ENCODE measurements at places on chromosomes 12 and 14.

- no peak overlapping the region for H3K4me3 ChIP-seq
- H3K27me3 ChIP-seq: peaks cover 13% of the 10 kb centered on the region
- no peak overlapping the region for H3K27ac ChIP-seq
- no peaks in the 10 kb centered on the region for H3K36me3 ChIP-seq
- peaks cover 3% of the 10 kb centered on the region for H3K4me1 ChIP-seq
- no peak for DNase-seq
Observed at GRCh38 chr14:65107200-65107599, 4.9 kb upstream of the MAX start.

- peaks cover 27% of the 10 kb centered on the region for H3K4me1 ChIP-seq
- H3K4me3 ChIP-seq: no peak overlapping the region
- no peaks in the 10 kb centered on the region for H3K27me3 ChIP-seq
- peak overlapping the region; percentile 75 for H3K27ac ChIP-seq
- DNase-seq: no peak
Observed at GRCh38 chr14:32224737-32225377, 21.8 kb upstream of the RNU6-8 start.

- H3K4me3 ChIP-seq: no peak overlapping the region
- peaks cover 67% of the 10 kb centered on the region for H3K4me1 ChIP-seq
- no peak for DNase-seq
- peak overlapping the region; percentile 57 for H3K27ac ChIP-seq
Observed at GRCh38 chr12:93813972-93814821, 137.0 kb downstream of the CRADD start.

- H3K4me3 ChIP-seq: no peak overlapping the region
- no peak for DNase-seq
- no peaks in the 10 kb centered on the region for H3K27me3 ChIP-seq
- no peak overlapping the region for H3K27ac ChIP-seq
- no peaks in the 10 kb centered on the region for H3K4me1 ChIP-seq
Observed at GRCh38 chr14:54549862-54550261, 17.1 kb upstream of the SAMD4A start.

DNA sequence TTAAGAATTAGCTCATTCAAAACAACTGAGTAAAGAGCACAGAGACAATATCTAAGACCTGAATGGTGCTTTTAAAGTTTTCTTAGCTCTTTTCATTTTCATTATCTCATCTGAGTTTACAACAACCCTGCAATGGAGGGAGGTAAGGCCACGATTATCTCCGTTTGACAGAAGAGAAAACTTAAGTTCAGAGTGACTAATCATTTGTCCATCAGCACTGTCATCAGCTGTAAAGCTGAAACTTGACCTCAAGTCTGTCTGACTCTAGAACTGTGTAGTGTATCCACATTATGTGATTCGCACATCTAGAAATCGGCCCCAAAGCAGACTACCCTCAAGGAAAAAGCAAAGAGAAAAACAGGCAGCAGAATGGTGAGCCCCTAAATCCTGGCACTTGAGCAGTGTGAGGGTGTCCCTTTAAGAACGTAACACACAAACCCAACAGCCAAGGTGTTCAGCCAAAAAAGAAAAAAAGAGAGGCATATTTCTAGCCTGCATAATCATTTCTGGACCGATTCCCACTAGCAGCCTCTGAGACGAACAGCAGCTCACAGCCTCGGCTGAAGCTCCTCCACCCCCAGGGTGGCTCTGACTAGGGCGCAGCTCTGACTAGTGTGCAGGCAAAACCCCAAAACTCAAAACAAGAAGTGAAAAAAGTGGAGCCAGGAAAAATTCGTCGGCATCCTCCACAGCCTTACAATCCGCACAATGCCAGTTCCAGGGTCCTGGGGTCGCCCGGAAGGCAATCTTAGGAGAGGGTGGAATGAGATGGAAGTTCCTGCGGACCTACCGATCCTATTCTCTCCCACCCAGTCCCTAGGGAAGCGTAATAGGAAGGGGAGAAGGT, 1.6 kb downstream of the STXBP6 start:
- peak overlapping the region; percentile 46 for H3K27ac ChIP-seq
- H3K4me3 ChIP-seq: peak overlapping the region; percentile 73
- peaks cover 40% of the 10 kb centered on the region for H3K27me3 ChIP-seq
- H3K4me1 ChIP-seq: peaks cover 21% of the 10 kb centered on the region

GRCh38 chr14:58805605-58806409, 168.0 kb downstream of the DACT1 start:
- peaks cover 6% of the 10 kb centered on the region for H3K27me3 ChIP-seq
- no peak for DNase-seq
- H3K4me1 ChIP-seq: peaks cover 40% of the 10 kb centered on the region

GRCh38 chr14:87878959-87879358, 114.0 kb downstream of the GALC start:
- H3K4me3 ChIP-seq: no peak overlapping the region
- H3K27ac ChIP-seq: no peak overlapping the region
- no peaks in the 10 kb centered on the region for H3K4me1 ChIP-seq
- H3K27me3 ChIP-seq: no peaks in the 10 kb centered on the region
- DNase-seq: no peak

DNA sequence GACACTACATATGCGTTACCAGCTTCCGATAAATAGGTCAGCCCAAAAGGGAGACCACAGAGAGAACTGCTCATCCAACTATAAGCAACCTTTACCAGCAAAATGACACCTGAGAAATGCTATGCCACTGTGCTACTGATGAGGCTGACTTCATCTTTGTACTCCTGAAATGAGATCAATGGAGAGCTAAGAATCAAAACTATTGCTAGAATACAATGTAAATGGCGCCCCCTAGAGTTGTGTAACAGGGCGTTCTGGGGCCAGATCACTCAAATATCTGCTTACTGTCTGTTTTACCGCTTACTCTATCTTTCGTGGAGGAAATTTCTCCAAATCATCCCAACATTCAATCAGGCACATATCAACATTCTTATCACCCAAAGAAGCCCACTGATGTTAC, 4.6 kb downstream of the ZNF384 start:
- H3K36me3 ChIP-seq: peaks cover 7% of the 10 kb centered on the region
- H3K27me3 ChIP-seq: no peaks in the 10 kb centered on the region
- peaks cover 27% of the 10 kb centered on the region for H3K4me1 ChIP-seq
- H3K4me3 ChIP-seq: no peak overlapping the region
- H3K27ac ChIP-seq: no peak overlapping the region

GRCh38 chr12:16392846-16393535, 45.5 kb downstream of the MGST1 start:
- H3K4me1 ChIP-seq: no peaks in the 10 kb centered on the region
- no peak overlapping the region for H3K4me3 ChIP-seq
- no peak overlapping the region for H3K27ac ChIP-seq
- H3K36me3 ChIP-seq: no peaks in the 10 kb centered on the region
- no peaks in the 10 kb centered on the region for H3K27me3 ChIP-seq
- no peak for DNase-seq

GRCh38 chr12:64679487-64680001, 69.2 kb downstream of the RASSF3 start:
- peak; percentile 88 for DNase-seq
- H3K4me1 ChIP-seq: peaks cover 63% of the 10 kb centered on the region
- peaks cover 4% of the 10 kb centered on the region for H3K36me3 ChIP-seq
- no peaks in the 10 kb centered on the region for H3K27me3 ChIP-seq

DNA sequence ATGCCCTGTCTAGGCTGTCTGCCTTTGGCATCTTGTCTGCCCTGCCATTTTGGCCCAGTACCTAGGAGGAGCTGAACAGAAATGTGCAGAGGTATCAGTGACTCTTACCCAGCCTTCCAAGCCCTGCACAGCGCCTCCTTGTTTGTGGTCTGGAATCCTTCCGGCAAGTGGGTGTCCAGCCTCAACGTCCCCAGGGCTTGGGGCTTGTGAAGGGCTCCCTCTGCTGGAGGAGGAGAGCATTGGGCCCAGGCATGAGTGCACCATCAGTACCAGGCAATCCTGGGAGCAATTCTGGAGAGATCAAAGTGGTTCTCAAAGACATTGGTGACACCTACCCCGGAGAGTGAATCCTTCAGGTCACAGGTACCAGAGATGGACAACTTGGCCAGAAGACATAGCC, 2.4 kb upstream of the TCL1B start:
- peaks cover 3% of the 10 kb centered on the region for H3K4me1 ChIP-seq
- H3K27me3 ChIP-seq: peaks cover 4% of the 10 kb centered on the region
- DNase-seq: no peak
- H3K27ac ChIP-seq: no peak overlapping the region

DNA sequence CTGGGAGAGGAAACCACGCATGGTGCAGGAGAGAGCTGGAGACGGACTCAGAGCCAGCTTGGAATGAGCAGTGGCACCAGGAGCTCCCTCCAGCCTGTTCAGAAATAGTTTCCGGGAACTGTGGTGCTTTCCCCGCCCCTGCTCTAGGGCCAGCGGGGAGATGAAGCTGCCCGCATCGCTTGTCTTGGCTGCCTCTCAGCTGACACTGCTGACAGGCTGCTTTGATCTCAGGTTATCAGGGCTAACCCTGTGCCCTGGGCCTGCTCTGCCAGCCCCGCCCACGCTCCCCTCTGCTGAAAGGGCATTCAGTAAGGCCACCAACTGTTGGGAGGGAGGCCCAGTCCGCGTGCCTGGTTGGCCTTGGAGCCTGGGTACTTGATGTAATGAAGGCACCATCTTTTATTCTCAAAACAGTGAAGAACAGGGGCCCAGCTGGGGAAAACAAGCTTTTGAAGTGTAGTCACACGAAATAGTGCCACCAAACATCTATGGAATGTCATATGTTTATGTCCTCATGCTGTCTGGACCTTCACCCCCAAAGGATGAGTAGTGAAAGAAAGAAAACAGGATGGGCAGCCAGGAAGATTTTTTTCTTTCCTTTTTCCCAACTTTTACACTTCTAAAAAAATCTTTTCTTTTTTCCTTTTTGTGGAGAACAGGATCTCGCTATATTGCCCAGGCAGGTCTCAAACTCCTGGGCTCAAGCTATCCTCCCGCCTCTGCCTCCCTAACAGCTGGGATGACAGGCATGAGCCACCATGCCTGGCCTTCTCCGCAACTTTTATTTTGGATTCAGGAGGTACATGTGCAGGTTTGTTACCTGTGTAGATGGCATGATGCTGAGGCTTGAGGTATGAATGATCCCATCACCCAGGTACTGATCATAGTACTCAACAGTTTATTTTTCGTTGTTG, 115.9 kb upstream of the TBX3 start:
- H3K36me3 ChIP-seq: no peaks in the 10 kb centered on the region
- H3K27me3 ChIP-seq: no peaks in the 10 kb centered on the region
- DNase-seq: no peak
- no peak overlapping the region for H3K4me3 ChIP-seq
- H3K27ac ChIP-seq: no peak overlapping the region

DNA sequence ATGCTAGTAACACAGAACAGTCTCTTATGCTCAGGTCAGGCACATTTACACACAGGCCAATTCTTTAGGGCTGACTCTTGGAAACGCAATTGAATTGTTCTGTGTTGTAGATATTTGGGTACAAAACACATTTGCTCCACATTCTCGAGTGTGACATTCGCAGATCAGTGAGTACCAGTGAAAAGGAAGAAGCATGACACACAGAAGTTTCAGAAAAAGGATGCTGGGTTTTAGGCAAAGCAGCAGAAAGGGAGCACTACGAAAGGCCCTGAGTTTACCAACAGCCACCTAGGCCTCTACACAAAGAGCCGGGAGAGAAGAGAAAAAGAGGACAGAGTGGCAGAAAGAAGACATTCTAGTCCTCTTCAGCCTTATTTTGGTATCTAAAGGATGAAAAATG, 254.4 kb upstream of the BTG1 start:
- peaks cover 12% of the 10 kb centered on the region for H3K4me1 ChIP-seq
- no peaks in the 10 kb centered on the region for H3K36me3 ChIP-seq
- no peaks in the 10 kb centered on the region for H3K27me3 ChIP-seq
- no peak overlapping the region for H3K4me3 ChIP-seq
- no peak overlapping the region for H3K27ac ChIP-seq

Data from osteocyte (in vitro differentiated cells).